ENCODE measurements at places on chromosomes 4 and X. TPM values are rescaled to one million over a fixed set of nuclear protein-coding genes. Genes with fewer than 3 reads are reported as not detected.

SHROOM2 gene
- total RNA-seq, result 10.3 TPM

UCP1 gene
- total RNA-seq, result not detected

XPNPEP2 gene
- total RNA-seq, result 0.32 TPM

DNA sequence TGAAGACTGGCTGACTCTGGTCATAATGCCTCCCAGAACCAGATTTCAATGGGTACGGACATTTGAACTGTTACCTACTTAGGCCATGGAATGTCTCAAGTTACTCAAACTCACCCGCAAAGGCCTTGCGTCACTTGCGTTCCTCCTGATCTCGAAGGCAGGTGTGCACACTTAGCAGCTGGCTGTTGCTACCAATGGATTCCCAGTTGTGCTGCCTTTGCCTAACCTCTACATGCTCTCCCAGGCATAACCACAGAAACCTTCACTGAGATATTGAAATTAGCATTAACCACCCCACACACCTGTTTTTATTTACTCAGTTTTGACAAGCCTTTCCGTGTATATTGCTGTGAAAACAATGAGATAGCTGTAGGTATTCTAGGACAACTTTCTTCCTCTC lies 2.8 kb downstream of the ERVMER34-1 start:
- no peak for DNase-seq

DNA sequence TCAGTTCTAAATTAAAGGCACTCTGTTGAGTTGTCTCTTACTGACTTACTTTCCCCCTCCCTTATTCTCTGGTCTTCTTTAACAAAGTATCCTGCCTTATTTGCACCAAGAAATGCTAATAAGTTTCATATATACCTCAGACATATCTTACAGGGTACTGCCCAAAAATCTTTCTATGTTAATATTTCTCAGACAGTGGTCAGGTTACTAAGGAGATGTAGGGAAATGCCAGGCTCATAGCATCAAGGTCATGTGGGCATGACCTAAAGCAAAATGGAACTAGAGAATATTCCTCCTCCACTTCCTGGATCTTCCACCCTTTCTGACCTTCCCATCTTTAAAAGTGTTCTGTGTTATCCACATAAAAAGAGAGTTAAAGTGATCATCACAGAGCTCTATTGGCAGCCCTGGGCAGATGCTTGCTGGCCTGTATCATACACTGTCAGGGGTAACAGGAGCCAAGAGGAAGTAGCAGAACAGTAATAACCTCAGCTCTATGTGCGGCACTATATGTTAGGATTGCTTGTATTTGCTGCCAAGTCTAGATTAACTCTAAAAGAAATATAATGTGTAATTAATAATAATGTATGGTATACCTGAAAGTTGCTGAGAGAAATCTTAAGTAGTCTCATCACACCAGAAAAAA lies 74.3 kb downstream of the IQCM start:
- DNase-seq, result no peak
